ENCODE measurements at places on chromosomes 7 and 10.

GRCh38 chr10:3464760-3465405 lies 292.3 kb upstream of the PITRM1 start:
- no peak for DNase-seq

- DNase-seq: no peak
Measured at GRCh38 chr10:133258066-133258817, 18.4 kb downstream of the ADAM8 start.

GRCh38 chr7:50145801-50146338 lies 52.8 kb upstream of the ZPBP start:
- DNase-seq: no peak

DNA sequence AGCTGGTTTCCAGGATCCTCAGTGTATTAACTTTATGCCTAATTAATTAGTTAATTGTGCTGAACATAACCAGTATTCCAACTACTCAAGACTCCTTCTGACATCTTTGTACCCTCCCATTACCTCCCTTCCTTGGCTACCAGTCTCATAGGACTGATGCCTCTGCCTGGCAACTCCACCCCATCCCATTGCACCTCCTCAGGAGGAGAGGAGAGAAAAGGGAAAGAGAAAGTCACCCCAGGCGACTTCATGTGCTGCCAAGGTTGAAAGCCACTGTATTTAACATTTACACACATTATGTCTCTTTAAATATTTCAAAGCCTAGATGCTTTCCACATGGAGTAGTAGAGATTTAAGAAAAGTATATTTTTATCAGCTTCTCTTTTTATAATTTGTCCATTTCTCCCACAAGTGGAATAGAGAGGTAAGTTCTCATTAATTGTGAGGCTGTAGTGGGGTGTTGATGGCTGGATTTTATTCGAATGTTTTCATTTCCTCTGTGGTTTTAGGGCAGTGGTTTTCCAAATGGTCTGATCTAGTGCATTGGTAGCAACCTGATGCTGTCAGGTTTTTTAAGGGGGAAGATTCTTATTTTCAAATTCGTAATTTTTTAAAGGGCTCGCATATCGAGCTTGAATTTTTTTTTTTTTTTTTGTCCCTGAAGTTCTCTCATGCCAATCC lies 148.0 kb downstream of the BICC1 start:
- no peak for DNase-seq

DNA sequence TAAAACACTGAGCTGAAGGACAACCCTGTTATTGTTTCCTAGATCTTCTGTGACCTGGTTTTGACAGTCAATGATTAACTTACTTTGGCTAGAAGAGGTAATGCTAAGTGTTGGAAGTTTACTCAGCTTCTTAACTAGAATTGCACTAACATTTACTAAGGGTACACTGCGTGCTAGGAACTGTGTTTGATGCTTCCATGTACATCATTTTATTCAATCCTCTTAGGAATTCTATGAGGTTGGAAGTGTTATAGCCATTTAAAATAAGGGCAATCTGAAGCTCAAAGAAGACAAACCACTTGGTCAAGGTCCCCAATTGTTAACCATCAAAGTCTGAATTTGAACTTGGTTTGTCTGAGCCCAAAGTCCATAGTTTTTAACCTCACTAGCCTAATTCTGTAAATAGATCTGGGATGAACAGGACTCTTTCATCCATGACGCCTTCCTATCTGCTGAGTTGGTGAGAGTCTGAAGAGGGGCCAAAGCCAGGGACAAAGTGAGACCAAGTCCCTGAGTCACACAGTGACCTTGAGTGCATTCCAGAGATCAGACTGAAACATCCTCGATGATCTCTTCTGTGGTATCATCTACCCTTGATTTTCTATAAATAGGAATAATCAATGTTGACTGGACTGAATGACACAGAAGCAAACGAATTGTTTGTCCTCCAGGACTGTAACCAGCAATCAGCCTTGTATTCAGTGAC lies 29.2 kb upstream of the ZNRF2 start:
- no peak for DNase-seq

GRCh38 chr10:3548076-3548475 lies 236.9 kb downstream of the KLF6 start:
- no peak for DNase-seq

DNA sequence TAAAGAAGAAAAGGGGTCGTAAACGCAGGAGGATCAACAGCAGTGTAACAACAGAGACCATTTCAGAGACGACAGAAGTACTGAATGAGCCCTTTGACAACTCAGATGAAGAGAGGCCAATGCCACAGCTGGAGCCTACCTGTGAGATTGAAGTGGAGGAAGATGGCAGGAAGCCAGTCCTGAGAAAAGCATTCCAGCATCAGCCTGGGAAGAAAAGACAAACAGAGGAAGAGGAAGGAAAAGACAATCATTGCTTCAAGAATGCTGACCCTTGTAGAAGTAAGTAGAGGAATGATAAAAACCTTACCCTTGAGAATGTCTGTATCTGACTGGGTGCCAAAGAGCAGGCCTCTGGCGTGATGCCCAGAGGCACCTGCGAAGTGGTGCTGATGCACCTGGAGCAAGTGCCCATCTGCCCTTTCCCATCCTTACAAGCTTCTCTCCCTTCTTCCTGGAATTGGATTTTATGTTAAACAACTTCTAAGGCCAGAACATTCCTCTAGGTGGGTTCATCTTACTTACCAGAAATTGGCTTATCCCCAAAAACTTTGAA lies 86.4 kb upstream of the SAMD8 start:
- no peak for DNase-seq

GRCh38 chr10:74671716-74672115 lies 154.7 kb upstream of the KAT6B start:
- no peak for DNase-seq

GRCh38 chr7:54967377-54967776 lies 51.4 kb upstream of the EGFR start:
- DNase-seq: no peak

DNA sequence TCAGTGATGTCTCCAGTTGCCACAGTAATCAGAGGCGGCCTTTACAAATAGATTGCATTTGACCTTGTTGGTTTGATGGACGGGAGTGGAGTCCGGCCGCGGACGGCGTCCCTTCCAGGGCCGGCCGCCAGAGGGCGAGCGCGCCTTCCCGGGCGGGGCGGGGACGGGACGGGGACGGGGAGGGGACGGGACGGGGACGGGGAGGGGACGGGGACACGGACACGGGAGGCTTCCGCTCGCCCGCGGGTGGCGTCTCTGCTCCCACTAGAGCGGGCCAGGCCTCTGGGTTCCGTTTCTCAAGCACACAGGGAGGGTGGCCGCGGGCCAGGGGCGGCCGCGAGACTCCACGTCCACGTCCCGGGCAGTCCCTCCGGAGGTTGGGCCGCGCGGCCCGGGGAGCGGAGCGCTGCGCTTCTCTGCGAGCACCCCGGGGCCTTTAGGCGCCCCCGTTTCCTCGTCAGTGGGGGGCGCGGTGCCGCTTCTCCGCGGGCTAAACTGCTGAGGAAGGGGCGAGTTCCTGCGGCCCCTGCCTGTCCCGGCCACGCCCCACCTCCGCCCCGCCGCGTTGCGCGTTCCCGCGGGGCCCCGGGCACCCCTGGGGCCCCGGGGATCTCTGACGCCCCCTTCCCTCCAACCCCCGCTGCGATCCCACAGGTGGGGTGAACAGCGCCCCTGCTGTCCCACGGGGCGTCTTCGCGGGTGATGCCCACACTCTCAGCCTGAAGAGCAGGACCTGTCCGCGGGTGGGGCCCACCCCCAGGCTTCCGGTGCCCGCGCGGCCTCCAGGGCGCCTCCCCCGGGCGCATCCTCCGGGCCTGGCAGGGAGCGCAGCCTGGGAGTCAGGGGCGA lies 84.2 kb upstream of the MKI67 start:
- DNase-seq: peak; percentile 68

DNA sequence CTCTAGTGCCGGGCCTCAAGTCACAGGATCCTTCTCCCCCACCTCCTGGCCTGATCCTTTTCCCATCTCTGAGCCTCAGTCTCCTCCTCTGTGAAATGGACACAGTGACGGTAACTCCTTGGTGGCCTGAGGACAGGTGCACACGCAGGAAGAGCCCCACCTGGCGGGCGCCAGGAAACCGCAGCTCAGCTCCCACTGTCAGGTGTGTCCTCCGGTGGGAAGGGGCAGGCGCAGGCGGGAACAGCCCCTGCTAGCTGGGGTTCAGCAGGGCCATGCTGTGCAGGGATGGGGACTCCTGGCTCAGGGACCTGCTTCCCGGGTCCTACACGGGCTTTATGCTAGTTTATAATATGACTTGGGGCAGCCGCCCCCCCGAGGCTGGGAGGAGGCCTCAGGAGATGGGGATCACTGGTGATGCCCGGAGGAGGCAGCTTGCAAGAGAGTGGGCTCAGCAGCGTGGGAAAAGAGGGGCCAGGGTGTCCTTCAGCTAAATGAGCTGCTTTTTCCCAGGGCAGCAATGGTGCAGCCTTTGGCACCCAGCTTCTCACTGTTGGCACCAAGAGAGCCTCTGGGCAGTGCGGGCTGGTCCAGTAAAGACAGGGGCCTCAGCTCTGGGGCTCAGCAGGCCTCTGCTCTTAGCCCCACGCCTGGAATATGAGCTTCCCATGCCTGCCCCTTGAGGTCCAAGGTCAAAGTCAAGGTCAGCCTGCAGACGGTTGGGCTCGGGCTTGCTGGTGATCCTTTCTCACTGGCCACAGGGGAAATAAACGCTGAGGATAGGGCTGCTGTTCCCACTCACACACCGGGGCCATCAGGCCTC lies 68.0 kb upstream of the FAM20C start:
- DNase-seq: no peak

GRCh38 chr10:7513936-7514335 lies 103.1 kb upstream of the SFMBT2 start:
- no peak for DNase-seq

DNA sequence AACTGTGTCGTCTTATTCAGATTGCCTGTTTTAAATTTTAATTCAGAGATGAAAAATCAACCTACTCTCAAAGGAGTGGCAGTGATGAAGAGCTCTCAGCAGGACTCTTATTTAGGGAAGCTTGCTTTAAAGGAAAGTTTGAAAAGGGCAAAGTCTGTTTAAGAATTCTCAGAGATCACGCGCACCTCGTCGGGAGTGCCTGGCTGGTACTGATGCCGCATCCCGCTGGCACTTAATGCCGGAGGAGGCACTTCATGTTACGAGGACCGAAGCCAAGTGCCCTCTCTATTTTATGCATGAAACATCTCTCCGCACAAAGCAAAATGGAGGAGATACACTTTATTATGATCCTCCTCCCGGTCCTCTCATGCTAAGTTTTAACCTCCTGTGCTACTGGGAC lies 71.1 kb upstream of the INSYN2A start:
- DNase-seq: no peak

GRCh38 chr7:44195889-44196288 lies 4.9 kb upstream of the YKT6 start:
- no peak for DNase-seq

DNA sequence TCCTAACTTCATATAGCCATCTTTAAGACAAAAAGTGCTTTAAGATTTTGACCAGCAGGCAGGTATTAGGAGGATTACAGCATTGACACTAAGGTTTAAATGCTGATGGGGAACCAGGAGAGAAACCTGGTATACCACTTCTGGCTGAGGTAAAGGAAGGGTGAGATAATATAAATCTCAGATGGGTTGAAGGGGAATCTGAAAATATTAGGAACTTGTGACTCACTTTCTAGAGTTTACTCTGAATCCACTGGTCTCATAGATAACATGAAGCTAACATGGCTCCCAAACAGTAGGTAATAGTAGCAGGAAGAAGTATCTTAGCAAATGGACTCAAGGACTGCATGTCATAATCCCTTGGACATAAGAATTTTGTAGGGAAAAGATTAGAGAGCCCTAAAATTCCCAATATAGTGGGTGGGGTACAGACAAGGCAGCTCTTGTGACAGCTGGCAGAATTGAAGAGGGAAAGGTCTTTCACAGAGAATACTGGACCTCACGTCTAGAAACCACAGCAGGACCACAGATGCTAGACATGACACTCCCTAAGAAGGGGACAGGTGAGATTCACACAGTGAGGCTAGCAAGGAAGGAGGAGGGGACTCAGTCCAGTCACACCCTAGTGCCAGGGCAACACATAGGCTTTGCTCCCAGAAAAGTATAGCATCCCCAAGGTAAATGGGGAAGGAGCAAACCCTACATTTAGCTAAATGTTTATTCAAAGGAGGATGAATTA lies 3.5 kb downstream of the PTTG1IP2 start:
- DNase-seq: no peak

- no peak for DNase-seq
Measured at GRCh38 chr7:41999736-42000283, 237.2 kb downstream of the GLI3 start.

GRCh38 chr7:113026941-113027340 lies 59.7 kb downstream of the GPR85 start:
- no peak for DNase-seq

DNA sequence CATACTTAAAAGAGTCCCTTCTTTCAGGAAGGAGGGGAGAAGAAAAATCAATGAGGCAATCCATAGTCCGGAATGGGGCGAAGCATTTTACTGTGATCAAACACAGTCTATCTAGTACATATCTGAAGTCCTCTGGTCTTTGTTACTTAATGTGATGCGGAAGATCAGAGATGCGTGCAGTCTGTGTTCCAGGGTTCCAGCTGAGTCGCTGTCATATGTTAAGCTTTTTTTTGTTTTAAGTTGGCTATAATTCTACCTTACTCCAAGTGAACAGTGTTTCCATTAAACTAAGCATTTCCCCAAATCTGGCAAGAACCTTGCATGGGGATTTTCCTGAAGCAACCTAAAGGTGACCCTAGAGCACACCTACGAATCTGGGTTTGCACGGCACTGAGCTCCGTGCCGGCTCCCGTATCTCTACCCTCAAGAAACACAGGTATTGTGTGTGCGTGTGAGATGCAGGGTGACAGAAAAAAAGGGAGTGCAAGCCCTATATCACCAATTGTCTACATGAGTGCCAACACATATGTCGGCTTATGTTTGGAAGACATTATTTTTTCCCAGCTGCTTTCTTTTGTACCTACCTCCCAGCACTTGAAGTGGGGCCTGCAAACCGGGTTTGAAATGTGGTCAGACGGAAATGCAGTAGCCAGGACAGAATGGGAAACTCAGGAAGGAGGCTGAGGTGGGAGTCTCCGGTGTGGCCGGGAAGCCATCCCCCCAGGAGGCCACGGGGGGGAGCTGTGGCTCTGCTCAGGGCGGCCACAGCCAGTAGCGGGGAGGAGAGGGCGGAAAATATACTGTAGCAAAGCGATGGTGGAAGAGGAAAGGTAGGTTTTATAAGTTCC lies 435.8 kb upstream of the MGMT start:
- peak; percentile 22 for DNase-seq

GRCh38 chr7:6512892-6513291 lies 38.4 kb downstream of the GRID2IP start:
- DNase-seq: no peak

Measured in stimulated activated CD4-positive, alpha-beta T cell treated with anti-CD3 and anti-CD28 coated beads, Interleukin-4, amount 100 ng/mL, for 48 hours (primary cell).